ENCODE measurements at places on chromosomes 5 and 9.

DNA sequence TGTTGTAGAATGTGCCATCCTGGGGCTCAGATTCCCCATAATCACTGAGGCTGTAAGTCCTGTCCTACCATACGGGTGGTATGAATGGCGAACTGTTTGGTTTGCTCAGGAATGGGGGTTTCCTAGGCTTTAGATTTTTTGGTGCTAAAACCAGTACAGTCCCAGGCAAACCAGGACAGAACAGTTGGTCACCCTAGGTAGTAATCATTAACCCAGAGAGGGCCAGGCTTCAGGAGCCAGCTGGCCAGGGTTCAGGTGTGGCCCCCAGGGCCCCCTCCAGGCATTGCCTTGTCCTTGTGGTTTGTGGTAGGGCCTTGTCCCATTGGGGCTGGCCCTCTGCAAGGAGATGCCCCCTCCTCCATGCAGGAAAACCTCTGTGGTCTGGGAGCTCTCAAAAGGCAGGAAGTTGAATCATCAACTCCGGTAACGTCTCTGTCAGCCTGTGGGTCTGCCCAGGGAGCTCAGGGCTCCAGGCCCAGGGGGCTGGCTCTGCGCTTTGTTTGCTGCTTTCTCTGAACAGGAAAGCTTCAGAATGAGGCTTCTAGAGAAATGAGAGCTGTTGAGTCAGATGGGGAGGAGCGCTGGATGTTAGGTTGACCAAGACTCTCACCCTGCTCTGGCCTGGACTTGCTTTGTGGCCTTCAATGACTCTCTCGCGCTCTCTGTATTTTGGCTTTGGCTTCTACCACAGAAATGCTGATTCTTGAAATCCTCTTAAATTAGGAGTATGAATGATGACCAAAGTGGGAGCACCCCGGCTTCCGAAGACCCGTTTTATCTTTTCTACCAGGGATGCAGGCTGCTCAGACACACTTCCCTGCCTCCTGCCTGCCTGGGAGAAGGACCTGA lies 22.2 kb upstream of the JADE2 start:
- DNase-seq: peak; percentile 94

DNA sequence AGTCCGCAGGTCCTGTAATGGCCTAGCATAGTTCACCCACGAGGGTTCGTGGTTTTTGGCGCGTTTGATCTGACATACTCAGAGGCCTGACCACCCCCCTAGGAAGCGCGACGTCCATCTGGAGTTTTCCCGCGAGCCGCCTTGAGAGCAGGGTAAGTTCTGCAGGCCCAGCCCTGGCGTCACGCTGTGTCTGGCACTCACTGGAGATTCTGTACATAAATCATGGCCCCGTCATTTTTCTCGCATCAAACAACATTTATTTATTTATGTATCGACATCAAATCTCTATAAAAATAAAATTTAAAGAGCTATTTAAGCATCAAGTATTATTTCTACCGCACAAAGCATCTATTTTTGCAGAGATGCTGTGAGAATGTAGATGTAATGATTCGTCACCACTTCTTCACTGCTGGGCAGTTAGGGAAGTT lies 437 bp upstream of the TRIM41 start:
- no peak for DNase-seq

- DNase-seq: peak; percentile 83
Observed at GRCh38 chr5:150734579-150735384, 24.0 kb downstream of the DCTN4 start.

DNA sequence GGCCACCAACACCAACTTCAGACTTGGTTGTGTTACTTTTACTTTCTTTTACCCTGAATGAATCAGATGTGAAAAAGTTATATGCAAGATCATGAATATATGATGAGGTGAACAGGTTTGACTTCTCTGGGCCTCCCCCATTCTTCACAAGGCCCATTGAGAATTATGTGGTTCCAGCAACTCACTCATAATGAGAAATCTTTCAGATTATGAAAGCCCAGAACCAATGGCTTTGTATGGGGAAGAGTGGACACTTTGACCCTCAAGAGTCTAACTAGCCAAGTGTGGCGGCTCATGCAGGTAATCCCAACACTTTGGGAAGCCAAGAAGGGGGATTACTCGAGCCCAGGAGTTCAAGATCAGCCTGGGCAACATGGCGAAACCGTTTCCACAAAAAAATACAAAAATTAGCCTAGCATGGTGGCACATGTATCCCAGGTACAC lies 16.1 kb upstream of the LNPEP start:
- no peak for DNase-seq

- DNase-seq: no peak
Observed at GRCh38 chr5:14551211-14551610, 30.4 kb upstream of the OTULINL start.

- no peak for DNase-seq
Observed at GRCh38 chr9:105194234-105194633, 50.2 kb upstream of the SLC44A1 start.

DNA sequence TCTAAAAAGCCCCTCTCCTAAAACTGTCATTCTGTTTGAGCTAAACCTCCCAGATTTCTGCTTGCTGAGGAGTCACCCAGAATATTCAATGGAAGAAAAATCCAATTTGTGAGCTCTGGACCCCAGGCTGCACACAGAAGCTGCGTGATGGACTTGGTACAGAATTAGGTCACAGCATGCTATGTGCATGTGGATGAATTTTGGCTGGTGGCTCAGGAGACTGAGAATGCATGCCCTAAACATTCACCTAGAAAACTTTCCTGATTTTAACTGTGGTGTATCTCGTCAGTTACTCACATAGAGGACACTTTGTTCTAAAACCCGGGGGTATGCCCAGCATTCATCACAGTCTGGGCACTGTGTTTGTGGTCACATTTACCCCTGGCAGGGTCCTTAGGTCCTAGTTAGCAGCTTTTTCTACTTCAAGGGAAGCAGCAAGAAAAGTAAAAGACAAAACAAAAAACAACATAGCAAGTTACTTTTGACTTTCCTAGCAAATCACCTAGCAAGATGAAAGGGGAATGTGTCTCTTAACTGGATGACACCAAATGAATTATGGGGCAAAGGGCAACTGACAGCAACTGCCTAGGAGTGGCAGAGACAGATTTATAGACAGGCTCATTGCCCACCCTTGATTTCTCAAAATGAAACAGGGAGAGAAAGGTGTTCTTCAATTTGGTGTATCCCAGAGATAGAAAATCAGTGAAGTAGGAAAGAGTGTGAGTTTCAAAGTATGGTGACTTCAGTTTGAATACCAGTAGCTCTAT lies 8.3 kb upstream of the SHROOM1 start:
- no peak for DNase-seq

- no peak for DNase-seq
Observed at GRCh38 chr5:107253246-107253645, 417.5 kb downstream of the EFNA5 start.

DNA sequence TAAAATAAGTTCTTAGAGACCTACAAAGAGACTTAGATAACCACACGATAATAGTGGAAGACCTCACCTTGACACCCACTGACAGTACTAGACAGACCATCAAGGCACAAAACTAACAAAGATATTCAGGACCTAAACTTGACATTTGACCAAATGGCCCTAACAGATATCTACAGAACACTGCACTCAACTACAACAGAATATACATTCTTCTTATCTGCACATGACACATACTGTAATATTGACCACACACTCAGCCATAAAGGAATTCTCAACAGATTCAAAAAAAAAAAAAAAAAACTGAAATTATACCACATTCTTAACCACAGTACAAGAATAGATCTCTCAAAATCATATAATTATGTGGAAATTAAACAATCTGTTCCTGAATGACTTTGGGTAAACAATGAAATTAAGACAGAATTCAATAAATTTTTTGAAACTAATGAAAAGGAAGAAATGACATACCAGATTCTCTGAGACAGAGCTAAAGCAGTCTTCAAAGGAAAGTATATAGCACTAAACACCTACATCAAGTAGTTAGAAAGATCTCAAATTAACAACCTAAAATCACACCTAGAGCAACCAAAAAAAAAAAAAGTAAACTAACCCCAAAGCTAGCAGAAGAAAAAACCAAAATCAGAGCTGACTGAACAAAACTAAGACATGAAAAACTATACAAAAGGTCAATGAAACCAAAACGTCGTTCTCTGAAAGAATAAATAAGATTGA lies 362.3 kb upstream of the POU5F2 start:
- no peak for DNase-seq

GRCh38 chr9:80094176-80094771 lies 522.5 kb downstream of the TLE4 start:
- no peak for DNase-seq

DNA sequence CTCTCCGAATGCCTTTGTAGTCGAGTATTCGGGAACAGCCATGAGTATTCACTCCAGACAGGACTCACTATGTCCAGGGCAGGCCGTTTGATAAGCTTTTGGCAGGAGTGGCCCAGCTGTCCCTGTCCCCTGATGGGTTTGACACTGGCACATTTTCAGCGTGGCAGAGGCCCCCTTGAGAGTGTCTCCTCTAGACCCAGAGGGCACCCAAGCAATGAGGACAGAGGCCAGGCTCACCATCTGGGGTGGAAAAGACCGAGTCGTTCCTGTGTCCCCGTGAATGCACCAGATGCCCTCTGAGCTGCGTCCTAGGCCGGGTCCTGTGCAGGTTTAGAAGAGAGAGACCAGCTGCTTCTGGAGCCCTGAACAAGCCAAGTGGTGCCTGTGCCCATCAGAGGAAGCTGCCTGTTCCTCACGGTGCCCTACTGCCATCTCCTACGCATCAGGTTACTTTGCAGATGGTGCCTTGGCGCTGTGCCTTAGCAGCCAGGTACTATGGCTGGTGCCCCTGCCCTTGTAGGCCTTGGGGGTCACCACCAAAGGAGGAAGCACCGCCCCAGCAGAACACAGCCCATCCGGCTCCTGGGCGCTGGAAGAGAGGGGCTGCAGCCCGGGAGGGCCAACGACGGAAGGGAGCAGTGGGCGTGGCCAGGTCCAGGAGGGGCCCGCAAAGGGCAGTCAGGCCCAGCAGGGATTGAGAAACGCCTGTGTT lies 42.4 kb downstream of the LRSAM1 start:
- no peak for DNase-seq

DNA sequence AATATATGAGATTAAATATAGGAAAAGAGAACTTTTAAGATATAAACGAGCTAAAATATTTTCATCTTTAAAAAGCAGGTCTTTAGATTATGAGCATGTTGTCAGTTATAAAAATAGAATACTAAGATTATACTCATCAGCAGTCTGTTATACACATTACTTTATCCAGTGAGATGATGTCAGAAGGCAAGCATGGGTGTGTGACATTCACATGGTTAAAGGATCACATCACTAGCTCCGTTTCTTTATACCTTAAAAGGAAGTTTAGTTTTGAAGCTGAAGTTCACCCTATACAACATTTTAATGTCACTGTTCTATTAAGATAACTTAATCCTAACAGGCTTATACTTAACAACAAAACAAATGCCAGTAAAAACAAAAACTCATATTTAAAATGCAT lies 59.6 kb downstream of the RICTOR start:
- no peak for DNase-seq

- DNase-seq: no peak
Observed at GRCh38 chr9:7534211-7534935, 265.2 kb downstream of the DMAC1 start.

DNA sequence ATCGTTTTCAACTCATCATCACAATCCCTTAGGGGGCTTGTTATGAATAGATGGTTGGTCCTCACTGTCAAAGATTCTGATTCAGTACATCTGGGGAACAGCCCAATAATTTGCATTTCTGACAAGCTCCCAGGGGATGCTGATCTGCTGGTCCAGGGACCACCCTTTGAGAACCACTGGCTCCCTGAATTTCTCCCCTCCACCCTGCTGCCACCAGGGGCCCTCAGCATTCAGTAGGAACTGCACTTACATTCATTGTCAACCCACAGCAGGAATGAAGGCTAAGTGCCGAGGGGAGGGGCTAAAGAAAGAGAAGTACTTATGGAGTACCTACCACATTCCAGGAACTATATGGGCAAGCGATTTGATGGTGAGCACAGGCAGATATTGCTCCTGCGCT lies 85.9 kb downstream of the BOD1 start:
- no peak for DNase-seq

DNA sequence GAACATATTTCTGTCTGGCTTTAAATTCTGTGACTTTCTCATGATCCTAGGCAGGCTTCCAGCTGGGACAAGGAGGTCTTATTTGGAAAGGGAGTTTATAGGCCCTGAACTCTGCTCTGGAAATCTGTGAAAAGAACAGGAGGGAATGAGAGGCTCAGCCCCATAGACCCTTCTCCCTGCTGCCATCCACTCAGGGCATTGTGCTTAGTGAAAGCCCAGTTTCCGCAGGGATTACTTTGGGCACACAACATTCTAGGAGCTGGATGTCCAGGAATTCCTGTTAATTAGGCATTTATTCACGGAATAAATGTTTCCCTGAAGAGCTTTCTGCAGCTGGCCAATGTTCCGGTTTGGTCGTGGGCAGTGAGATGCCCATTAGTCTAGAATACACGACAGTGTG lies 32.7 kb upstream of the COL15A1 start:
- DNase-seq: no peak

DNA sequence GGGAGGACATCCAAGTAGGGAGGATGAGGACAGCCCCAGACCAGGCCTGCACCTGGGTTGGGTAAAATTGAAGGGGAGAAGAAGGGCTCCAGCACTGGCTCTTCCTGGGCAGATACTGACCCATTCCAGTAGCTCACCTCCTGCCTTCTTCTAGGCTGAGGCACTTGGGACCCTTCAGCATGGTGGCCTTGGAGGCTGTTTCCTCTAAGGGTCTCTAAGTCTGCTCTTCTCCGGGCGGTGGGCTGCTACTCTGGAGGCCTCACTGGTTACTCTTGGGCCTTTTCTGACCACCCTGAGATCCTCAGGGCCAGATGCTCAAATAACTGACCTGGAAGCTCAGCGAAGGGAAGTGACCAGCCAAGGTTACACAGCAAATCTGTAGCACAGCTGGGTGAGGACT lies 2.8 kb upstream of the TIFAB start:
- peak; percentile 34 for DNase-seq

GRCh38 chr5:133848341-133848811 lies 120.0 kb downstream of the C5orf15 start:
- DNase-seq: no peak

DNA sequence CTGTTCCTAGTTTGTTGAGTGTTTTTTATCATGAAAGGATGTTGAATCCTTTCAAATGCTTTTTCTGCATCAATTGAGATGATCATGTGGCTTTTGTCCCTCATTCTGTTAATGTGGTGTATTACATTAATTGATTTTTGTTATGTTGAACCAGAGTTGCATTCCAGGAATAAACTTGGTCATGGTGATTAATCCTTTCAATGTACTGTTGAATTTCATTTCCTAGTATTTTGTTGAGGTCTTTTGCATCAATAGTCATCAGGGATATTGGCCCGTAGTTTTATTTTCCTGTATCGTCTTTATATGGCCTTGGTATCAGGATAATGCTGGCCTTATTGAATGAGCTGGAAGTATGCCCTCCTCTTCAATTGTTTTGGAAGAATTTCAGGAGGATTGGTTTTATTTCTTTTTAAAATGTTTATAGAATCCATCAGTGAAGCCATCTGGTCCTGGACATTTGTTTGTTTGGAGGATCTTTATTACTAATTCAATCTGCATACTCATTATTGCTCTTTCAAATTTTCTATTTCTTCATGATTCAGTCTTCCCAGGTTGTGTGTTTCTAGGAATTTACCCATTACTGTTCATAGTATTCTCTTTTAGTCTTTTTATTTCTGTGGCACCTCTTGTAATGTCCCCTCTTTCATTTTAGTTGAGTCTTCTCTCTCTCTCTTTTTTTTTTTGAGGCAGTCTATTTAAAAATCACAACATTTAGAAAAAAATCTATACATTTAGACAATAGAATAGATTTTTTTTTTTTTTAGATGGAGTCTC lies 32.1 kb downstream of the FGD3 start:
- DNase-seq: no peak

All from posterior vena cava (tissue), 2 donors.